GM04503 (cell line): ENCODE measurements at places on chromosomes 4 and X.

GRCh38 chrX:114178126-114178525 is 405.8 kb upstream of the HTR2C start:
- no peak for DNase-seq

DNA sequence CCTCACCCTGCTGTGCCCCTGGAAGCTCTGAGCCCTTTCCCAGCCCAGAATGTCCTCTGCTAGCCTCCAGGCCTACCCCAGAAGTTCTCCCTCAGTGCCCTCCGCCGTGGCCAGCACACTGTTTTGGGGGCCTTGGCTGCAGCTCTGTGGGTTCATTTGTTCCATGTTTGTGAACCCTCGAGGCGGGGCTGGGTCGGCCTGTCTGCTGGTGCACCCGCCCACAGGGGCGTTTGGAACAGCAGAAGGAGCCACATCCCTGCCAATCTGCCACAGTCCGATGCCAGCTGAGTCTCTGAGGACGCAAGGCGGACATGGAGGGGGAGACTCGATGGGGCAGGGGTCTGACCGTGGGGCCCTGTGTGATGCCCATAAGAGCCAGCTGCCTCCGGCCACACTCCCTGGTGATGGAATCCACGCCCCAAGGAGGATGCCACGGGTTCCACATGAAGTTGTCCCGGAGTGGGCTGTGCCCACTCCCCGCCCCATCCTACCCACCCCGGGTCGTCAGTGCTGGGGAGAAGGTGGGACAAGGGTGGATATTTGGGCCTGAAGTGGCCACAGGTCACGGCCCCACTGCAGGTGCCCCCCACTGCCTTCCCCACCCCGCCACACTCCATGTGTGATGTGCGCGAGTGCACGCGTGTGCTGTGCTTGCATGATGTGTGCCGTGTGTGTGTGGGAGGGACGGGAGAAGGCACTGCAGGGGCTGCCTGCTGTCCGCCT is 7.1 kb downstream of the ATP5ME start:
- DNase-seq = no peak

DNA sequence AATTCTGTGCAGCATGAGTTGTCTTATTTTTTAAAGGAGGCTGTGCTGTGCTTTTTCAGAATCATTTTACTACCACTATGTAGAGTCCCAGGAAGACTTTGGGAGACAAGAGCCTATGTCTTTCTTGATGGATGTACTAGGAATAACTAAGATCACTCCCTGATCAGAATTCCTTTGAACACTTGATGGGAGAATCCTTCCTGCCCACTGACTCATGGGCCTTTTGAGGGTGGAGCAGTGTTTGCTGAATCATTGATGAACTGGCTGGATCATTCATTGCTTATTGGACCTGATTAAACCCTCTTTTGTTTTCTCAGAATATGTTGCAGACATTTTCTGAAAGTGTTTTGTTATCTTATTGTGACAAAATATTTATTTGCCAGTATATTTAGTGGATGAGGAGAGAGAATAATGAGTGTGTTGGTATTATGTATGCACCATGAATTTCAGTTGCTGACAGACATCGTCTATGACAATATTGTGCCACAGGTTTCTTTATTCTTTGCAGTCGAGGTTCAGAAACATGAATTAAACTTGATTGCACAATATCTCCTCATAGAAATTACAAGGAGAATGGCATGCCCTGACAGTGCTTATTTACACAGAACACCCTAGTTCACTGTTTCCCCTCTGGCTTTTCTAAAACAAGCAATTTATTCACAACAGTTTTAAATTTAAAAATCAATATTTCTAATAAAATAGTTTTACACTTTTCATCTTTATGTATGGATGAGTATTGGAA is 36.3 kb downstream of the POU4F2 start:
- DNase-seq = no peak

DNA sequence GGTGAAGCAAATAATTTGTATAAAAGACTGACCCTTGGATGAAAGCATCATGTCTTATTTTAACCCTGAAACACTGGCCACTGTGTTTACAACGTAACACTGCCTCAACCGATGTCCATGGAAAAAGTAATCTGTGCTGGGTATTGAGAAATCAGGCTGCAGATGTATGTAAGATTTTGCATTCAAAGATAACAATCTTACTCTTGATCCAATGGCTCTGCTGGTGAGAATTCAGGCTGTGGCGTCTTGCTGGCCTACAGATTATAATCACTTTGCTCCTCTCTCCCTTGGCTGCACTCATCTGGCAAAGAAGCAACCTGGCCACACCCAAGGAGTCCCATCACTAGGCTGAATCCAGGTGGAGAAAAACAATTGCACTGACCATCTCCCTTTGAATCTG is 7.5 kb downstream of the ADGRA3 start:
- DNase-seq = no peak

- no peak for DNase-seq
These were observed 275.5 kb upstream of the BOD1L1 start for GRCh38 chr4:13903061-13903460.

- DNase-seq = no peak
These were observed 25.8 kb downstream of the NPY2R start for GRCh38 chr4:155234206-155234605.

- no peak for DNase-seq
These were observed 383.4 kb downstream of the ANKRD50 start for GRCh38 chr4:124329134-124329533.

- DNase-seq = peak; percentile 1
These were observed 109.8 kb downstream of the DCTD start for GRCh38 chr4:182807346-182807745.

DNA sequence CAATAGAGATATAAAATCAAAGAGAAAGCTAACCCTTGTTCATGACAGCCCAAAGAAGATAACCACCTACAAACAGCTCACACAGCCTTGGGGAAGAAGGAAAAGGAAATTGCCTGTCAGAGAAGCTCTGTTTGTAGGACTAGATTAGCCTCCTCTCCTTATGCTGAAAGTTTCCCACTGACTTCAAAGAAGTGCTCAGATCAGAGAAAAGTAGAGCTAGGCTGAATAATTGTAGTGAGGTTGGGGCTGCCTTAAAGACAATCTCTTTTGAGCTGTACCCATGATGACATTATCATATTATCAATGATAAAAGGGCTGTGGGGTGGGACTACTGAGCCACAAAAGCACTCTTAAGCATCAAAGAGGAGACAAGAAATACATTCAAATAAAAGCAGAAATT is 223.0 kb upstream of the GALNT7 start:
- DNase-seq = no peak

DNA sequence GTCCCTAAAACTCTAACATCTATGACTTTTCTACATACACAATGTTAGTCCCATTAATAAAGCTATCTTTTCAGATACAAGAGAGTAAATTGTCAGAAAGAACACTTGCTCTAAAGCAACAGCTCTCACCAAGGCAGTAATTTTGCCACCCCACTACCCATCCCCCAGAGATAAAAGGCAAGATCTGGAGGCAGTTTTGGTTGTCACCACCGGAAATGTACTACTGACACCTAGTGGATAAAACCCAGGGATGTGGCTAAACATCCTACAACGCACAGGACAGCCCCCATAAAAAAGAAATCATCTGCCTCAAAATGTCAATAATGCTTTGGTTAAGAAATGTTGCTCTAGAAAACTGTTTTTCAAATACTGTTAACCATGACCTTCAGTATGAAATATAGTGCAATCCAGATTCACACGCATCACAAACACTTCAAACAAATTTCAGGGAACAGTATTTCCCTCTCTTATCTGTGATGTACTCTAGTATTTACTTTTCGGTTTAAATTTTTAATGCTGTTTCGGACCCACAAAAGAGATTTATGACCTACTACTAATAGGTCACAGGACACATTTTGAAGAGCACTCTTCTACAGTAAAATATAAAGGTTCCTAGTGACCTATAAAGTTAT is 5.1 kb downstream of the FBXL5 start:
- no peak for DNase-seq

DNA sequence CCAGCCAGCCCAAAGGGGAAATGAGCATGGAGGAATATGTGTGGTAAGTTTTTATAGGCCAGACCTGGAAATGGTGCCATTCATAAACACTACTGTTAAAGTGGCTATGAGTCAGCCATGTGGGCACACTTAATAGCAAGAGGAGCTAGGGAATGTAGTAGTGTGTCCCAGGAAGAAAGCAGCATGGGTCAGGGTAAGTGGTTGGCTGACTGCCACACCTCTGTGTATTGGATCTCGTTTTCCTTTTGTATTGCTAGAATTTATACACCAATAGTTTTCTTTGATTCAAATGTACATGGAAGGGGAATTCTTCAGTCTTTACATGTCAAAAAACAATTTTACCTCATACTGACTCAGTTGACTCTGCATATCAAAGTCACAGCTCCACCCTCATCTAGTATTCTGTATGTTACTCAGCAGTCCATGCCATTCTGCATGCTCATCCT is 22.9 kb upstream of the SGMS2 start:
- no peak for DNase-seq

GRCh38 chrX:65741823-65742222 is 74.4 kb downstream of the MSN start:
- no peak for DNase-seq

DNA sequence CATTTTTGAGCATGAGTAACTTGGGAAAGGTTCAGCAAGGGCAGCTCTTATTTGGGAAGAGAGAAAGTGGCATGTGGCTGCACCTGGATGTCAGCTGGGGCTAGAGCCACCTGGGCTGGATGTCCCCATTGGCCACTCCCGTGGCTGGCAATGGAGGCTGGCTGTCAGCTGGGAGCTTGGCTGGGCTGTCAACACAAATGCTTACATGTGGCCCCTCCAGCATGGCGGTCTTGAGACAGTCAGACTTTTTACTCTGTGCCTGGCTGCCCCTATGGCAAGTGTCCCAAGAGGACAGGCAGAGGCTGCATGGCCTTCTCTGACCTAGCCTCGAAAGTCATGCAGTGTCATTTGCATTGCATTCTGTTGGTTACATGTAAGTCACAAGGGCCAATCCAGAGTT is 99.6 kb downstream of the FAM53A start:
- no peak for DNase-seq

DNA sequence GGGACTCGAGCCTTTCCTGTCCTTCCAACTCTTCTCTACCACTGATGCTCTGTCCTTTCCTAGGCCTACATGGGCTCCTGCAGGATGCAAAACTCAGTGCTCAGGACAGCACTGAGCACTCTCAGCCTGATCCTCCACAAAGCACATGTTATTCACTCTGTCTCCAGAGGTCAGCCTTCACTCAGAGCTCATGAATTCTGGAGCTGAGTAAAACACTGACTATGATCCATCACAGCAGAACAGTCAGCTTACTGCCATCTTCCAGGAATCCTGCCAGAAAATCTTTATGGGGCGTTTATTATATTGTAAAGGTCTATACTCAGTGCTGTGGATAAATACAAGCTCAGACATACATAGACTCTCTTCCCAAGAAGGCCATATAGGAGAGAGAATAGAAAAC is 121.5 kb upstream of the CPEB2 start:
- DNase-seq = no peak

GRCh38 chr4:13454786-13455185 is 29.4 kb downstream of the RAB28 start:
- no peak for DNase-seq

DNA sequence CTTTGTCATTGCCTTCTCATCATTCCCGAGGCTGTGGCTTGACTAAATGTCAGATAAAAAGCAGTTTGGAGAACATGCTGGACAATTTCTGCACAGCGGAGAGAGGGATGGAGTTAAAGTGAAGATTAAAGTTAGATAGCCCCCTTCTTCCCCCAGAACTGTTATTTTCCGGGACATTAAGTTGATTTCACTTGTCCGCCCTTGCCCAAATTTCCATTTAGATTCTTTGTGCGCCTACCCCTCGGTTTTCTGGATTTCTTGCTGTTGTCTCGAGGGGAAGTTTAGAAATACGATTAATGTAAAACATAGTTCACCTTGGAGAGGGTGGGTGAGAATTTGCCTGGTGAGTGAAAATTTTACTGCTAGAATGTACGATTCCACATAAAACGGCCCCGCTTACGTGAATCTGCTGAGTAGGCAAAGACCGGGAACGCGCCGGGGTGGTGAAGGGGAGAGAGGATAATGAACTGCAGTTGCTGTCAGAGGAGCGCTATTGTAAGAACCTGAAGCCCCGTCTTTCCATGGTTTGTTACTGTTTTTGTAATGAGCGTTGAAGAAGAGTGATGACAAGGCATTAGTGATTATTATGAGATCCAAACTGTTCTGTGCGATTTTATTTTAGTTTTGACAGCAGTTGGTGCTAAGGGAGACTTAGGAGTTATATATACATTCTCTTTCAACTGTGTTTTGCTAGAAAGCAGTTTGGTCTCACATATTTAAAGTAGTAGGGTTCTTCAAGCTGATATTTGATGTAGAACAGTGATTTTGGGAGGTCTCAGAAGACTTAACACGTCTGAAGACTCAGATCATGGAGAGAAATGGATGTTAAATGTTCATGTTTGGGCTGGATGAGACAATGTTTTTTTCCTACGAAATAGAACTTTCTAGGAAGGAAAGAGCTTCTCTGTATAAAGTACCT is 73.0 kb downstream of the AFF1 start:
- no peak for DNase-seq

DNA sequence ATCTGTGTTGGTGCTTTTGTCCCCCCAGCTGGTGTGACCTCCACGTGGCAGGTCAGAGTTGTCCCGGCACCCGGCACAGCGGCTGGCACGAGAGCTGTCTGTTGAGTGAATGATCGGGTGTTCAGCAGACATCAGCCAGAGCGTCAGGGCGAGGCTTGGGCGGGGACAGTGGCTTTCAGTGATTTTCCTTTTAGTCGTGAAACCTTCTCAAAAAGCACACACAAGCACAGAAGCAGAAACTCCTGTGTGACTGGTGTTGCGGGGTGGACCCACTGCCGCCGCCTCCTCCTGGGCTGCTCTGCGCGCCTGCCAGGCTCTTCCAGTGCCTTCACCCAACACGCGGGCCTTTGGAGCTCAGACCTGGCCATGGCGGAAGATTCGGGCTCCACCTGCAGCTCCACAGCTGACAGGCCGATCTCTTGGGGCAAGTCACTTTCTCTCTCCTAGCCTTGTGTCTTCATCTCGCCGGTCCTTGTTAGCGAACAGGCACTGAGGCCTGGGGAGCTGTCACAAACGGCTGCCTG is 51.4 kb upstream of the HGFAC start:
- no peak for DNase-seq

DNA sequence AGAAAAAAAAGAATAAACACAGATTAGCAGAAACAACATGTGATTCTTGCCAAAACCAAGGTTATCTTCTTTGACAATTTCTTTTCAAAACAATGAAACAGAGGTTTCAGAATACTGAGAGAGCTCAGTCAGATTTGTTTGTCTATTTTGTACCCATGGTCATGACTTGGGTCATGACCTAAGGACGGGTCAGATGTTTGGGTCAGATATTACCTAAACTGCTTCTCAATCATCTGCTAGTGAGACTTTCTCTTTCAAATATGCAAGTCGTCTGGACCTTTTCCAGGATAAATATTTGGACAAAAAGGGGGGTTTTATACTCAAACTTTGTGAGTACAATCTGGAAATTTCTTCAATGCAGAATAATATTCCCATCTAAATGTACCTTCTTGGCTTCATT is 148.3 kb upstream of the USP38 start:
- no peak for DNase-seq

- no peak for DNase-seq
These were observed 223.2 kb downstream of the PRDM5 start for GRCh38 chr4:120699354-120699753.

GRCh38 chrX:66051980-66052379 is 12.1 kb upstream of the VSIG4 start:
- DNase-seq = no peak

- DNase-seq = no peak
These were observed 752.9 kb downstream of the RAPGEF2 start for GRCh38 chr4:159855731-159856130.
